Effector CD8-positive, alpha-beta T cell (primary cell): ENCODE measurements at places on chromosomes 7 and 10.

GRCh38 chr7:159030490-159031134 lies 114.1 kb downstream of the VIPR2 start:
- DNase-seq: no peak

DNA sequence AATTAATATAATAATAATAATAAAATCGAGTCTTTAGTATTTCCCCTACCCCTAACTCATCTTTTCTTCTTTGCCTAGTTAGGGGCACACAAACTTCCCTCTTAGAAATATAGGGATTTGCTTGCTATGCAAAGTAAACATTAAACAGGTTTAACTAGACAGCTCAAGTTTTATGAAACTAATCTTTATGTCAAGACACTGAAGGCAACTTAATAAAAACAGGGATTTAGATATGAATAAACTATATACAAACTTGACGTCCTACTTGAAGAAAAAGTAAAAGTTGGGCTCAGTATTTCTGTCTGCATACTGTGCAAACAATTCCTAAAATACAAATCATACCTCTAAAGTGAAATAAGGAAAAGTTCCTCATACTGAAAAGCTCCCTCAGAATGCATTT lies 52.1 kb upstream of the CAV2 start:
- DNase-seq: no peak

- no peak for DNase-seq
Observed at GRCh38 chr7:98204670-98205069, 6.6 kb upstream of the BHLHA15 start.

DNA sequence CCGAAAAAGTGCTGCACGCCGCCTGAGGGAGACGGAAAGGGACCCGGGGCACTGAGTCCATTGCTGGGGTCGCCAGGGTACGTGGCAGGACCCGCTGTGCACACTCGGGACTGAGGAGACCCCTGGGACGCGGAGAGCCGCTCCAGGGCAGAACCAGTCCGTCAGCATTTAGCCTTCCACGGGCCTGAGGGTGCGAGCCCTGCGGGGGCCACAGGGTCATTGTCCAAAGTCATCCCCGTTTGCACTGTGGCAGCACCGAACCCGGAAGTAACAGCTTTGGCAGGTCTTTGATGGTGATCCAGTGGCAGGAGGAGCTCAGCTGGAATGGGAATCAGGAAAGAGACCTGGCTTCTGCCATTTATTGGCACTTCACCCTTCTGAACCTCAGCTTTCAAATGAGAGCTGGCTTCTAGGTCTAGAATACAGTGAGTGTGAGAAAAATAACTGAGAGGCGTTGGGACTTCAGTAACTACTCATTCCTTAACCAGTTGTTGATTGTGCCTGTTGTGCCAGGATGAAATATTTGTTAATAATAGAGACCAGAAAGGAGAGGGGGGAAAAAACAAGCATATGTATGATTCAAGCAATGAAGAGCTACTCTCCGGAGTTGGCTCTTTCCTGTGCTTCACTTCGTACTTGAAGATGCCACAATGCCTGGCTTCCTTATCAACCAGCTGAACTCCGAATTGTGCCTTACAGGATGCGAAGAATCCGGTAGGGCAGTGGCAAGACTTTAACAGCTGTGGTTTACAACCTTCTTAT lies 811 bp upstream of the ARHGAP12 start:
- peak; percentile 10 for DNase-seq

- DNase-seq: no peak
Observed at GRCh38 chr10:71763352-71764127, 9.8 kb downstream of the VSIR start.

DNA sequence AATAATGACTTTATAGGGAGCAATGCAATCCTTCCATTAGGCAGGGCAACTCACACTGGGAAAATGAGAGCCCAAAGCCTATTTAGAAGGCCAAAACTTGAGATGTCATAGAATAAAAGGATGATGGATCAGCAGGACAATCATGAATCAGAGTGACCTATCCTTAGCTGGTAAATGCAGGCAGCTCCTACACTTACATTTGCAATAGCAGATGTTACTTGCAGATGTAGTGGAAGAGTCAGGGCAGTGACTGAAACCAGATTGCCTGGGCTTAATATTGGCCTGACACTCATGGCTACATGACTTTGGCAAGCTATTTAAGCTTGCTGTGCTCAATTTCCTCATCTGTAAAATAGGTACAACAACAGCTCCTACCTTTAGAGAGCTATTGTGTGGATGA lies 98.7 kb downstream of the PRTFDC1 start:
- no peak for DNase-seq

GRCh38 chr7:130446259-130446658 lies 5.4 kb upstream of the CEP41 start:
- no peak for DNase-seq

DNA sequence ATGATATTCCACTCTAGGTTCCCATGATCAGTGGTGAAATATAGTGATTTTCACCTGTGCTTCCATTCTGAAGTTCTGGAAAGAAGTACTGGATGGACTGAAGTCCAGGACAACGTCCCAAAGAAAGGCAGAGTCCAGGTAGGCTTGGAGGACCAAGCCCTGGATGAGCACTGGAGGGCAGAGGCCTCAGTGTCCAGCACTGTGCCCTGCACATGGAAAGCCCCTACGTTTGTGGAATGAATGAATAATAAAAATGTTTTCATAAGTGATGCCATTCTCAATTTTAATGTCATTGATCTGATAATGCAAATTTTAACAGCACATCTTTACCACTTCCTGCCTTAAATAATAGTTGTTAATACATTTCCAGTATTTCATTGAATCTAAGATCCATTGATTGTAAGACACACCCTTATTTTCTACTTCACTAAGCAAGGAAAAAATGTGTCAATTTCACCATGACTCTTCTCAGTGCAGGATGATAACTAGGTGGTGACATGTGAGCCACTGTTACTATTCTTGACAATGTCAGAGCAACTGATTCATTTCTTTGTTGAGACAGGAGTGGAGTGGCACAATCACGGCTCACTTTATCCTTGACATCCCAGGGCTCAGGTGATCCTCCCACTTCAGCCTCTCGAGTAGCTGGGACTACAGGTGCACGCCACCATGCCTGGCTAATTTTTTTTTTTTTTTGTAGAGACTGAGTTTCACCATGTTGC lies 35.2 kb downstream of the ZNF783 start:
- no peak for DNase-seq

DNA sequence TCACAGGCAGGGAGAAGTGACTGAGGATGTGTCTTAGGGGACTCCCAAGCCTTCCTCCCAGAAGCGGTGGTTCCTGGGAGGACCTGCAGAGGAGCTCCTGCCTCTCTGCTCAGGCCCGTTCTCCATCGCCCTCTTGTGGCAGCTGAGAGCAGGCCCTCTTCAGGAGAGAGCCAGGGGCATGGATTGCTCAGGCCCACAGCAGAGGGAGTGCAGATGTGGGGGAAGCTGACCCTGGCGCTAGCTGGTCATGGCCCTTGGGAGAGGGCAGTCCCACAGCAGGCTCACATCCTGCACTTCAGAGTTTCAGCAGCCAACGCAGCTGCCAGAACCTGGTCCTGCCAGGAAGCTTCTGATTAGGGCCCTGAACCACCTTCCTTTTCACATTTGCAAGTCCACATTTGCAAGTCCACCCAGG lies 94.8 kb upstream of the TARP start:
- DNase-seq: peak; percentile 75
